ENCODE measurements at places on chromosomes 7 and 10.

- DNase-seq, result no peak
Observed at GRCh38 chr7:158479021-158479663, 108.5 kb downstream of the PTPRN2 start.

DNA sequence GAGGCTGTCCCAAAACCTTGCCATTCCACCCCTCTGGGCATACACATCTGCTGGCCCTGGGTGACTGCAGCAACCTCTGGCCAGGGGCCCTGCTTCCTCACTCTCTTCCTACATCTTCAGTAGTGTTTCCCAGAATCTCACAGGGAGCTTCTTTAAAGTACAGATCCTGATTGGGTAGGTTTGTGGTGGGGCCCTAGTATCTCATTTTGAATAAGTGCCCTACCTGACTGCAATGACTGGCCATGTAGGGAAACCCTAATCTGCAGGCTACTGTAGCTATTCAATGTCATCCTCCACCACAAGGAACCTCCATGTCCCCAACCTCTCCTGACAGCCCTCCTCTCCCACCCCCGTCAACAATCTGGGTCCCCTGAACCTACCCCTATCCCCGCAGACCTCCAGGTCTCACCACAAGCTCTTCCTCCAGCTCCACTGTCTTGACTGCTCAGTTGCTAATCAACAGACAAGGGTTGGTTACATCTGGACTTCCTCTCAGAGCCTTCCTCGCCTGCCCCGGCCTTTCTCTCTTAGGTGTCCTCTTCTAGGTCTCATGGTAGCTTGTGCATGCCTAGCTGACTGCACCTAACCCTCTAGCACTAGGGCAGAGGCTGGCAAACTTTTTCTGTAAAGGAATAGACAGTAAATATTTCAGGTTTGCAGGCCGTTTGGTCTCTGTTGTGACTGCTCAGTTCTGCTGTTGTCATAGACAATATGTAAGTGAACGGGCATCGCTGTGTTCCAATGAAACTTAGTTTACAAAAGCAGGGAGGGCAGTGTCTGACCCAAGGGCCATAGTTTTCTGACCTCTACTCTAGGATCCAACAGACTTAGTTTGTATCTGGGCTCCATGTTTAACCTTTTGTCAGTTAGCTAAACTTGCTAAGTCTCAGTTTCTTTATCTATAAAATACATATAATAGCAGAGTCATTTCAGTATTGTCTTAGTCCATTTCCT lies 121.1 kb downstream of the AOAH start:
- DNase-seq, result no peak

GRCh38 chr7:136173874-136174273 lies 196.7 kb upstream of the MTPN start:
- no peak for DNase-seq

DNA sequence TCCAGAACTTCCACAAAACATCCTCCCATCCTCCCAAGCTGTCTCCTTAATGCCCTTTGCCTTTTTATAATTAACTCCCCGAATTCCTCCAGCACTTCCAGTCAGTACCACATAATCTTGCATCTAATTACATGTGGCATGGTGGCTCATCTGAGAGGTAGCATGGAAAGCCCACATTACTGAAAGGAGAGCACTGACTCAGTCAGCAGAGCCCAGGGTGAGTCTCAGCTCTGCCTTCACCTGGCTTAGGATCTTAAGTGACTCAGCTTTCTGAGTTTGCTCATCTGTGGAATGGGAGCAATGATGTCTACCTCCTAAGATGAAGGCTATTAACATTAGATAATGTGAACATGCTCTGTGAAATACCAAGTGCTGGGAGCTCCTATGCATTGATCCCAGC lies 433.9 kb downstream of the SORCS3 start:
- DNase-seq, result no peak

DNA sequence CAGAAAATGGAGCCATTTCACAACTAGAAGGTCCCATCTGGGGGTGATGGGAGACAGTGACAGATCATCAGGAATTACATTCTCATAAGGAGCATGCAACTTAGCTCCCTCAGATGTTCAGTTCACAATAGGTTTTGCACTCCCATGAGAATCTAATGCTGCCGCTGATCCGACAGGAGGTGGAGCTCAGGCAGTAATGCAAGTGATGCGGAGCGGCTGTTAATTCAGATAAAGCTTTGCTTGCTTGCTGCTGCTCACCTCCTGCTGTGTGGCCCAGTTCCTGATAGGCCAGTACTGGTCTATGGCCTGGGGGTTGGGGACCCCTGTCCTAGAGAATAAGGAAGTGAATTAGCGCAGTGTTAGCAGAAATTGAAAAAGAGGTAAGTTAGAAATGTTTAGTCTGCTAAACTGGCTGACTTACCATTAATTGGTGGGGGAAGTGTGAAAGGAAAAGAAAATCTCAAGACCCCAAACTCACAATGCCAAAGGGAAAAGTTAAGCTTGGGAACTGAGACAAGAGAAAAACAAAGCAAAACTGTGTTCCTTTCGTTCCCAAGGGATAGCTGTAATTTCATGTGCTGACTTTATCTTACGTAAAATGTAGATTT lies 76.4 kb downstream of the LYZL2 start:
- no peak for DNase-seq

DNA sequence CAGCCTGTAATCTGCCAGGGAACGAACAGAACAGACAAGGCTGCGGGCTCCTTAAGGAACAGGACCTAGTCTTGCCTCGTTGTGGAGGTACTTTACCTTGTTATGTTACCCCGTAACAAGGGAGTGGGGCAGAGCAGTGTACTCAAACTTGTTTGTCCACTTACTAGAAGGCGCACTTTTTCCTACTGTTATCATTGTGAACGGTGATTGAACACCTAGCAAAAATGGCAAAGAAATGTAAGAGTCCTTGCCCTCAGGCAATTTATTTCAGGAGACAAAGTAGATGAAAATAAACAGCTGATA lies 620 bp upstream of the IMPDH1 start:
- no peak for DNase-seq

- DNase-seq, result no peak
Observed at GRCh38 chr7:15628876-15629275, 57.6 kb downstream of the MEOX2 start.

GRCh38 chr7:159098811-159099655 lies 45.6 kb downstream of the VIPR2 start:
- DNase-seq, result no peak

- DNase-seq, result no peak
Observed at GRCh38 chr7:74031403-74032190, 3.6 kb downstream of the ELN start.

GRCh38 chr10:12617191-12618175 lies 268.1 kb downstream of the CAMK1D start:
- DNase-seq, result no peak

DNA sequence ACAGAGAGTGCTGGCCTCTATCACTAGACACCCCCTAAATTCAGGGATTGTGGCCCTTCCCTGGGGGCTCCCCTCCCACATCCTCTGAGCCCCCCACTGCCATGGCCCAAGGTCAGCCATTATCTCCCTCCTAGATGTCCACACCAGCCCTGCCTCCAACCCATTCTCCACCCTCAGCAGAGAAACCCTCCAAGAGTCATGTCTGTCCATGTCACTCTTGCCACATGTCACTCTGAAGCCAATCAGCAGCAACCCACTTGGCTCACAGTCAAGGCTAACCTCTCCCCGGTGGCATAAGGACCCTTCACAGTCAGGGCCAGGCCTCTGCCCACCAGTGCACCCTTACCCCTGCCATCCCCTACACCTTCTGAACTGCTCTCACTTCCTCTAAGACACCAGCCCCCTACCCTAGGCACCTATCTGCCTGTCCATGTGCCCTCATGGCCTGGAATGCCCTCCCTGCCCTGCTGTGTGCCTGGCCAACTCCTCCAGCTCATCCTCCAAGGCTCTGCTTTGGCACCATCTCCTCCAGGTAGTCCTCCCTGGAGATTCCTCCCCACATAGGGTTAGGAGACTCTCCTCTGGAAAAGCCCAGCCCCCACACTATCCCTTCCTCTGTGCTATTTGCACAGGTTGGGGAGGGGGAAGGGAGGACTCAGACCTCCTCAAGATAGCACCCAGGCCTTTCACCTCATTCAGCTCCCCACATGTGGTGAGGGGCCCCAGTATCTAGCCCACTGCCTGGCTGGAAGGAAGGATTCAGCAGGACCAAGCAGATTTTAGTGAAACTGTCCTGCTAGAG lies 83.7 kb downstream of the GRID1 start:
- DNase-seq, result no peak

- no peak for DNase-seq
Observed at GRCh38 chr10:87608756-87609155, 50.9 kb upstream of the PAPSS2 start.

DNA sequence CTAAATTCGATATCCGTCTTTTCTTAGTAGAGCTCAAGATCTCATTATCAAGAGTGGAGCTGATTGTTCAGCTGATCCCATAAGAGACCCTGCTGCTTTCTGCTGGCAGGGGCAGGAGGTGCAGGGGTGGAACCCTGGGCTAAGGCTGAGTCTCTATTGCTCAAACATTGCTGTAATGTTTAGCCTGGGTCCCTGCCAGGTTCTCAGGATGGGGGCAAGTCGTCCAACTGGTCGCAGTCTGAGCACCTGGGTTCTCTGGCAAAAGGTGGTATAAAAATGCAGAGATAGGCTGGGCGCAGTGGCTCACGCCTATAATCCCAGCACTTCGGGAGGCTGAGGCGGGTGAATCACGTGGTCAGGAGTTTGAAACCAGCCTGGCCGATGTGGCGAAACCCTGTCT lies 62.0 kb upstream of the NRBF2 start:
- no peak for DNase-seq

GRCh38 chr7:75739796-75740672 lies 1.3 kb upstream of the HIP1 start:
- no peak for DNase-seq

DNA sequence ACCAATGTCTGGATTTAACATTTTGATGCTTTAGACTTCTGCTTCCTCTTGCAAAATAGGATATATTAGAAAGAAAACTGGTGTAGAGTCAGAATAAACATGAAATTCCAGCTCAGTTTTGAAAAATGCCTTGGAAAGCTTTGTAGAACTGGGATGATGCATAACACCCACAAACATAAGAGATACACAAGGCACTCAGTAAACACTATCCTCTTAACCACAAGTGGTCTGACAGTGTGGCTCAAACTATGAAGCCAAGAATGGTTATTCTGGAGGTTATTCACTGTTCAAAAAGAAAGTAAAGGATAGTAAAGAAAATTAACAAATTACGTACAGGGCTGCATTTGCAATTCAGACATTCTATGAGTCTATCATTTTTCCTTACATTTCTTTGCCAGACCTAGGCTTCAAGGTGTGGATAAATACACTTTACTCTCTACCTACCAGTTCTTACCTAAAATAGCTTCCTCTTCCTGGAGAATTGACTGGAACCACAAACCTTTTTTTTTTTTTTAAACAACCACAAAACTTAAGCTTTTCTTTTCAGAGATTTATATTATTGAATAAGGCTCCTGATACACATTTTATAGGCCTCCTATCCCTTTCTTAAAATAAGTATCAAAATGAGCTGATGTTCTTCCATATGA lies 9.0 kb upstream of the RSBN1L start:
- no peak for DNase-seq

DNA sequence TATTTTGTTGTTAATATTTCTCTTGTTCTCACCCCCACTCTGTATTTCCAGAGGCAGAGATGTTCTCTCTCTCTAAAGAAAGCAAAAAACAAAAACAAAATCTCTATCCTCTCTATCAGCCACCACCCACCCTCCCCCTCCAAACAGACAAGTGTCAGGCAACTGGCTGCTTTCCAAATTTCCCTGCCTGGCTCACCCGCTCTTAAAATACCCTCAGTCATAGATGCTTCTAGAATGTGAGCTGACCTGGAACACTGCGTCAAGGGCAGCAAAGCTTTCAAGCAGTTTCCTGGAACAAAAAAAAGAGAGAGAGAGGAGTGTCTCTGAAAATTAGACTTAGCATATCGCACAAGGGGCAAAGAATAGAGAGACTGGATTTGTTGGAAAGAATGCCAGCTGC lies 341.0 kb upstream of the ZMIZ1 start:
- no peak for DNase-seq

- no peak for DNase-seq
Observed at GRCh38 chr10:63712717-63713115, 191.5 kb downstream of the REEP3 start.

DNA sequence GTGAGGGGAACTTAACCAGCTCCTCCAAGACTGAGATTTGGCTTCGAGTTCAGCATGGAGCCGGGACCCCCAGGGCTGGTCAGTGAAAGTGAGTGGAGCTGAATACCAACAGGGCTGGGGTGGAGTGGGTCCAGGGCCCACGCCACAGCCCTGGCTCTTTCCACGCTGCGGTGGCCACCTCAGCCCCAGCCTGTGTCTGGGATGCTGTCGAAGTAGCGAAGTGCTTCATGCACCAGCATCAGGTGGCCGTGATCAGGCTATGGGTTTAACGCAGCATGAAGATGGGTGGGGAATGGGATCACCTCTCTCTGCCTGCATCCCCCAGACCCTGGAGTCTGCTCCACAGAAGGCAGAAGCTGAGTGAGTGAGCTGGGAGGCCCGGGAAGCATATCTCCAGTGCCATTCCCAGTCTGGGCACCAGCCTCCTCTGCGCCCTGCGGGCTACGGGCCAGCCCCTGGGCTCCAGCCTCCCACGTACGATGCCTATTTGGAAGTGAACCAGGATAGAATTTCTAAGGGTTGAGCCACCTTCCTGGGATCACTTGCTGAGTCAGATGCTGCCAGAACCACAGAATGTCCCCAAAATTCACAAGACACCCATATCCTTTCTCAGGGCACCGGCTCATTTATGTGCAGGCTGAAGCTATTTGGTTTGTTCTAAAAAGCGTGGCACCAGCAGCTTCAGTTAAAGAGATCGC lies 131.1 kb upstream of the CHST15 start:
- DNase-seq, result no peak

GRCh38 chr10:63421591-63421990 lies 44.2 kb downstream of the JMJD1C start:
- no peak for DNase-seq

DNA sequence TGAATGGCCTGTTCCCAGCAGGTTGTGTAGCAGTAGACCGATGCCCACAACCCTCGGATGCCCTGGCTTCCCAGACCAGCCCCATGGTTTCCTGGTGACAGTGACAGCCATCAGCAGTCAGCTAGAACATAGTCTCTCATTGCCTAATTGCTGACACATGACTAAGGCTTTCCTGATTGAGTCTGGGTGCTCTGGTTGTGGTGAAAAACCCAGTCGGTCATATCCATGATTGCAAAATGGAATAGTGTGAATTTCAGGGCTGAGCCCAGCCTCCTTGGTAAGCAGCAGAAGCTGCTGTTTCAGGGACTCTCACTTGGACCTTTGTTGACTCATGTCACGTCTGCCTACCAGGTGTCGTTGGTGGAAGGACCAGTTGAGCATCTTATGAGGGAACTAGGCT lies 36.6 kb downstream of the POR start:
- DNase-seq, result no peak

DNA sequence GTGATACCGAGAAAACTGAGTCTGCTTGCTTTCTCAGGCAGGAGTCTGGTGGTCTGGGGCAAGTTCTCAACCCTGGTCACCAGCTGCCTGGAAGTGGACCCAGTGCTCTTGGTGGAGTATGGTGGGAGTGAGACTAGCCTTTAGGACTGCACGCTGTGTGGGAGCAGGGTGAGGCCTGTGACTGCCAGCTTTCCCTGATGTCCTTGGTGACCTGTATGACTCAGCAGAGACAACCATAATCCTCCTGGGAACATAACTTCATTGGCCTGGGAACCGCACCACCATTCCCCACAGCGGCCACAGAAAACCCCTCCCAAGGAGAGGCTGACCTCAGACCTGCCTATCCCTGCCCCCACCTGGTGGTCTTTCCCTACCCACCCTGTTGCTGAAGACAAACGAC lies 139.5 kb upstream of the CHRM2 start:
- no peak for DNase-seq

Measured in stimulated activated CD8-positive, alpha-beta memory T cell treated with anti-CD3 and anti-CD28 coated beads, Interleukin-12 subunit alpha, Interleukin-12 subunit beta, amount 100 ng/mL, for 1 hour (primary cell).